Myometrial cell (primary cell): ENCODE measurements at places on chromosomes 11 and 22. TPM values are rescaled to one million over a fixed set of nuclear protein-coding genes. Genes with fewer than 3 reads are reported as not detected.

Gene MPPED1
- total RNA-seq: not detected in 2 replicates

Gene ARFIP2
- total RNA-seq: 87.0 and 106 TPM in 2 replicates

Gene IGLL5
- total RNA-seq: not detected in 2 replicates

Gene APOBEC3H
- total RNA-seq: 0.53 and 4.0 TPM in 2 replicates

Gene HPX
- not detected in 2 replicates for total RNA-seq

Gene C11orf42
- total RNA-seq: not detected in 2 replicates

Gene DNAJB13
- total RNA-seq: not detected in 2 replicates

Gene OR6T1
- not detected in 2 replicates for total RNA-seq

Gene MMP12
- not detected in 2 replicates for total RNA-seq

Gene HEPHL1
- total RNA-seq: not detected in 2 replicates

Gene OR51V1
- not detected in 2 replicates for total RNA-seq

Gene SELENOH
- total RNA-seq: 182 and 215 TPM in 2 replicates

Gene TSGA10IP
- not detected in 2 replicates for total RNA-seq

Gene MUC6
- total RNA-seq: not detected in 2 replicates

Gene REXO2
- 275 and 279 TPM in 2 replicates for total RNA-seq

Gene LDHA
- 761 and 785 TPM in 2 replicates for total RNA-seq

Gene CHRM1
- not detected in 2 replicates for total RNA-seq

Gene SCN2B
- not detected in 2 replicates for total RNA-seq

Gene DDX25
- not detected in 2 replicates for total RNA-seq

Gene HBG2
- total RNA-seq: not detected in 2 replicates

Gene RRAS2
- 85.3 and 85.4 TPM in 2 replicates for total RNA-seq

Gene CYP2D6
- not detected in 2 replicates for total RNA-seq

Gene TRIM29
- 6.3 TPM in 1 of 2 replicates, not detected in the other for total RNA-seq

Gene ARHGAP8
- not detected in 2 replicates for total RNA-seq

Gene GDPD5
- 13.6 and 26.5 TPM in 2 replicates for total RNA-seq

Gene SLC22A25
- not detected in 2 replicates for total RNA-seq

Gene KIF18A
- 11.5 and 12.1 TPM in 2 replicates for total RNA-seq

Gene CACNA1I
- total RNA-seq: not detected in 2 replicates

Gene PKP3
- total RNA-seq: 1.6 and 4.9 TPM in 2 replicates

Gene BAIAP2L2
- total RNA-seq: 27.3 and 38.6 TPM in 2 replicates

Gene FXYD6
- total RNA-seq: not detected in 2 replicates
